ENCODE measurements at places on chromosomes 12 and 14. TPM values are rescaled to one million over a fixed set of nuclear protein-coding genes. Genes with fewer than 3 reads are reported as not detected.

- DNase-seq = peak; percentile 48
Observed at GRCh38 chr14:71138448-71139293, 231.4 kb downstream of the PCNX1 start.

DNA sequence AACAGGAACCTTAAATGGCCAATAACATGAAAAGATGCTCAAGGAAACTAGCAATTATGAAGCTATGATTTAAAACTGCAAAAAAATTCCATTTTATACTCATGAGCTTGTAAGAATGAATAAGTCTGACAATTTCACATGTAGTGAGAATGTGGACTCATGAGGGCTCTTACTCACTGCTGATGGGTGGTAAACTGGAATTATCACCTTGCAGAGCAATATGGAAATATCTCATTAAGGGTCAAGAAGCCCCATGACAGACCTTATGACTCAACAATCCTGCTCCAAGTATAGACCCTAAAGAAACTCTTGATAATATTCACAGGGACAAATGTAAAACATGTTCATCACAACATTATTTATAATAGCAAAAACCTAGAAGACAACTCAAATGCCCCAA, 23.5 kb upstream of the SMAGP start:
- DNase-seq = no peak

DNA sequence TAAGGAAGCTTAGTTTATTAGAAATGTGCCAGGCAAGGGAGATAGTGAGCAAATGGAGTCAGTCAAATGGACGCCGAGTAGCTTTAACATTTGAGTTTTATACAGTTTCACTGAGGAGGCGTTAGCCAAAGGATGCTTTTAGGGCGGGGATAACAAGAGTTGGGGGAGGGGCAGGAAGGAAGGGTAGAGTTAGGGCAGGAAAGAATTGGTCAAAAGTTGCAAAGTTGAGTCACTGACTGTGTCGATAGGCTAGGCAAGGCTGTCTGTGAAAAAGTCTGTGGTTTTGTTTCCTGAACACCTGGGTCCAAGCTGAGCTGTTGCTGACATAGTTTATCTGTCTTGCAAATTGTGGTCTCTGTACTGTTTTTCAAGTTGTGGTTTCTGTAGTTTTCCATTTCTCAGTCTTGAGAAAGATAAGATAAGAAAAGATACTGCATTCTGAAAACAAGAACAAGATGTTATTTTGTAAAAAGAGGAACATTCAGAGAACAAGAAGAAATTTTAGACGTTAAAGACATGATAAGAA, 62.6 kb upstream of the RESF1 start:
- DNase-seq = peak; percentile 88

LRRK2 gene
- total RNA-seq = 0.39 TPM

DNA sequence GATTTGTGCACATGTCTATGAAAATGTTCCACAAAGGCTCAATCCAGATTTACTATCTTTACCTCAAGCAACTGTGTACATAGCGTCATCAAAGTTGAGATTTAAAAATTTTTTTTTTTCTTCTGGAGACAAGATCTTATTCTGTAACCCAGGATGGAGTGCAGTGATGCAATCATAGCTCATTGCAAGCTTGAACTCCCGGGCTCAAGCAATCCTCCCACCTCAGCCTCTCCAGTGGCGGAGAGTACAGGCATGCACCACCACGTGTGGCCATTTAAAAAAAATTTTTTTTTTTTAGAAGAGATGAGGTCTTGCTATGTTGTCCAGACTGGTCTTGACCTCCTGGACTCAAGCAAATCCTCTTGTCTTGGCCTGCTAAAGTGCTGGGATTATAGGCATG, 2.3 kb downstream of the COCH start:
- DNase-seq = no peak

SRRM4 gene
- not detected for total RNA-seq

DNA sequence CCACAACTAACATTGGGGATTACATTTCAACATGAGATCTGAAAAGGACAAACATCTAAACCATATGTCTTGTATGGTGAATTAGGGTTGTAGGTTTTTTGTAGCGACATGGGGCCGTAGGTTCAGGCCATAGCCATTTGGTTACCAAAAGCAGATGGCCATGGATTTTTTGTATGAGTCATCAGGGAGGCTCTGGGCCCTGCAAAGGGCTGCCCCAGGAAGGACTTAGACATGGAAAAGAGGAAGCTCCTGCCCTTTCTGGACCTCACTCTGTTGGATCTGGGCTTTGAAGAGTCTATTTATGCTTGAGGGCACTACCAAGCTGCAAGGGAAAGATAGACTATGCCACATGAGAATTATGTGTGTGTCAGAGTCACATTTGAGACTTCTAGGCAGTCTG, 89.3 kb upstream of the DHRS4 start:
- DNase-seq = no peak

GRCh38 chr14:75453817-75454434, 26.1 kb downstream of the JDP2 start:
- peak; percentile 26 for DNase-seq

BICDL1 gene
- total RNA-seq = 153 TPM

CLEC7A gene
- 1.3 TPM for total RNA-seq

DNA sequence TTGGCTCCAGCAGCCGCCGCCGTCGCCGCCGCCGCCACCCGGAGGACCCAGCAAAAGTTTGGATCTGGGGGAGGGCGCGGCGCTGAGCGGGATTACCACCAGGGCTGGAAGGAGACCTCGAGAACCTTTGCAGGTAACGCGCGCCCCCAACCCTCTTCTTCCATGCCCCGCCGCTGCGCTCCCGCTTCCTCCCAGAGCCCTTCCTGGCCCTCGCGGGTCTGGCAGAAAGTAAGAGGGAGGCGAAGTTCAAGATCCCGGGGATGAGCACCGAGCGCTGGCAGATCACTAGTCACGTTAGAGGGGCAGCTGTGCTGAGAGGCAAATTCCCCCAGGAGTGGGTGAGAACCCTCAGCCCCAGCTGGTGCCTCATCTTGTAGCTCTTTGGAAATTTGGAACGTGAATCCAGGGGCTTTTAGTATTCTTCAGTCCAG, 3.9 kb downstream of the FLRT2 start:
- no peak for DNase-seq

All from CD4-positive, alpha-beta memory T cell (primary cell).